ENCODE measurements at places on chromosomes 13 and 19.

DNA sequence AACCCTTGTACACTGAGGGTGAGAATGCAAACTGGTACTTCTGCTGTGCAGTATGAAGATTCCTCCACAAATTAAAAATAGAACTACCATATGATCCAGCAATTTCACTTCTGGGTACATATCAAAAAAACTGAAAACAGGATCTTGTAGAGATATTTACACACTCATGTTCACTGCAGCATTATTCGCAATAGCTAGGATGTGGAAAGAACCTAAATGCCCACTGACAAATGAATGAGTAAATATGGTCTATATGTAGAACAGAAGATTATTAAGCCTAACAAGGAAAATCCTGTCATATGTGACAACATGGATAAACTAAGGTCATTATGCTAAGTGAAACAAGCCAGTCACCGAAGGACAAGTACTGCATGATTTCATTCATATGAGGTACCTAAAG, 304.7 kb downstream of the ENOX1 start:
- DNase-seq = no peak

DNA sequence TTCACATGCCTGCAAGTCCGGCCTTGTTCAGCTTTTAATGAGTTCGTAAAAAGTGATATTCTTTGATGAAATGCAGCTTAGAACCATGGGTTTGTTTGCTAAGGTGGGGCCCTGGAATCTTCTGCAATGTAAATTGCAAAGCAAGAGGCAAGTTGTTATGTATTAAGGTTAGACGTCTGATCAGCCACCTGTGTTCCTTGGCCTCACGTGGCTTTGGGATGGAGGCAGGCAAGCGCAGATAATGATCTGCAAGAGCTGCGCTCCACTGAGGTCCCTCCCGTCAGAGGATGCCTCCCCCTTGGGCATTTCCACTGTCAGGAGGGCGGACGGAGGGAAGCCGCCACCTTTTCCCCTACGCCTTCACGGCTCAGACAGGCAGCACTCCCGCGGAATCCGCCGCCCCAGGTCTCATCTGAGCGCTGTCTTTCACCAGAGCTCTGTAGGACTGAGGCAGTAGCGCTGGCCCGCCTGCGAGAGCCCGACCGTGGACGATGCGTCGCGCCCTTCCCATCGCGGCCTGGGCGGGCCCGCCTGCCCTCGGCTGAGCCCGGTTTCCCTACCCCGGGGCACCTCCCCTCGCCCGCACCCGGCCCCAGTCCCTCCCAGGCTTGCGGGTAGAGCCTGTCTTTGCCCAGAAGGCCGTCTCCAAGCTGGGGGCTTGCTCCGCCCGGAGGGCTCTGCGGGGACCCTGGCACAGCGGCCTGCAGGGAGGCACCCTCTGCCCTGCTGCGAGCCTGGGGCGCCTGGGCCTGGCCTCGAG, 110.9 kb downstream of the CRYL1 start:
- no peak for DNase-seq

DNA sequence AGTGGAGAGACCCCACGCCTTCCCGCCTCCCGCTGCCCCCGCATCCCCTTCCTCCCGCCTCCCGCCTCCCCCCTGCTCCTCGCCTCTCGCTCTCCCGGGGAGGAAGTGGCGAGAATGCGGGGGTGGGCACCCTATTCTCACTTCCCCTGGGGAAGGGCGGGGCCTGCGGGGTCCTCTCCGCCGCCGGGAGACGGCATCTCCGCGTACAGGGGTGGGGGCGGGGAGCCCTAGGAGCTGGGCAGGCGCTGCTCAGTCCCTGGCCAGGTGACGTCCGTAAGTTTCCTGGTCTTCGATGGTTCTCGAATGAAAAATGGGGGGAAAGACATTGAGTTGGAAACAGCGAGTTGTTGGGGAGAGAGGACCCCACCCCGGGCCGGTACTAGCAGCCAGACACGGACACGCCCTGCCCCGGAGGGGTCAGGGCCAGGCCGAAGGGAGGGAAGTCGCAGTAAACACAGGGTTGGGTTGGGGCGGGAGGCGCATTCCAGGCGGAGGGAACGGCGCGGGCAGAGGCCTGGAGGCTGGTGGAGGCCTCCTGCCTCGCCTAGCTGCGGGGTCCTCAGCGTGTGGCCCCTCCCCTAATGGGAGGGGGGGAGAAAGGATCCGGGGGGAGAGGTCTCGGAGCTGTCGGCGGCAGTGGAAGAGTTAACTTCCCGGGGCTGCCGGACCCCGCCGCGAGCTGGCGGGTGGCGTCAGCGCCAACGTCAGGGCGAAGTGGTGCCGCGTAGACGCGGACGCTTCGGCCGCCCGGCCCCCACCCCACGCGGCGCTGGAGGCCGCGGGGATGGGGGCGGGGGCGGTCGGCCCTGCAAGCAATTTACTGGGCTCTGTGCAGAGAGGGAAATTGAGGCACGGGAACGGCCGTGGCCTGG, 10.4 kb upstream of the JUND start:
- DNase-seq = peak; percentile 47

DNA sequence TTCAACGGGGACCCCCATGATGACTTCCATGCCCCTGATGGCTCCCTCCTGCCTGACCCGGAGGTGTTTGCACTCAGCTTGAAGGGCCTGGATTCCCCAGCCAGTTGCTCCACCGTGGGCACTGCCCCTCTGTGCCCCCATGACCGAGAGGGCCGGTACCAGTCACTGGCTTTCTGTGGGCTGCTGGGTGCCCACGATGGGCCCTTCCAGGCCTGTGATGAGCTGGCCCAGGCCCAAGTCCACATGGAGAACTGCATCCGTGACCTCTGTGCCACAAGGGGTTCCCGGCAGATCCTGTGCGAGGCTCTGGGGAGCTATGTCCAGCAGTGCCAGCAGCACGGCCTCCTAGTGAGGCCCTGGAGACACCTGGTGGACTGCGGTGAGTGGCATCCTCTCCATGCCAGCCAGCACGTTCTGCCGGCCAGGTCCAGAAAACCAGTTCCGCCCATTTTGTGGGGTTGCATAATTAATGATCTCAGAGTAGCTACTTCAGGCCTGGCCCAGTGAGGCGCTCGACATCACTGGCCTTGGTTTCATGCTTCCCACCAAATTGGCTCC, 34.9 kb upstream of the FXYD3 start:
- no peak for DNase-seq

- DNase-seq = no peak
Measured at GRCh38 chr13:26457212-26457611, 100.3 kb upstream of the WASF3 start.

GRCh38 chr13:18952225-18953016, 229.2 kb downstream of the TUBA3C start:
- no peak for DNase-seq

DNA sequence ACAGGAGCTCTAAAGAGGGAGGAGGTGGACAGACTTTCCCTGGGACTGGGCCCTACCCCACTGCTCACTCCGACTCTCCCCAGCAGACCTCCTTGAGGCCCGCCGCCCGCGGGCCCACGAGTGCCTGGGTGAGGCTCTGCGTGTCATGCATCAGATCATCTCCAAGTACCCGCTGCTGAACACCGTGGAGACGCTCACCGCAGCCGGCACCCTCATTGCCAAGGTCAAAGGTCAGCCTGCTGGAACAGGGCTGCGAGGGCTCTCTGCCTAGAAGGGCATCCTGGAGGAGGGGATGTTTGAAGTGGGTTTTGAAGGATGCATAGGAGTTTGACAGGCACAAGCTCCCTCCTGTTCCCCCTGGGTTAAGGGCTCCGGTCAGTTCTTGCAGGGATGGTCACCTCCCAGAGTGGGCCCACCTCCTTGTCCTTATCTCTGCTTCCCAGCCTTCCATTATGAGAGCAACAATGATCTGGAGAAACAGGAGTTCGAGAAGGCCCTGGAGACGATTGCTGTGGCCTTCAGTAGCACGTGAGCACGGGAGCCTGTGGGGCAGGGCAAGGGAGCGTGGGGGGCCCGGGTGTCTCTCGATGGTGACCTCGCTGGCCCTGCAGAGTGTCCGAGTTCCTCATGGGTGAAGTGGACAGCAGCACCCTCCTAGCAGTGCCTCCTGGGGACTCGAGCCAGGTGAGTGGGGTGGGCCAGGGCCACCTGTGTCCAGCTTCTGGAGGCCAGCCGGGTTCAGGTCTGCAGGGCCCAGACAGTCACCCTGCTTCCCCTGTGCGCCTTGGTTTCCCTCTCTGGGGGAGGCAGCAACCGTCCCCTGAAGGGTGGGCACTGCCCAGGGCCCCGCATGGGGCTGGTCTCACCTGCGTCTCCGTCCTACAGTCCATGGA, 6.3 kb downstream of the ARHGAP45 start:
- no peak for DNase-seq

DNA sequence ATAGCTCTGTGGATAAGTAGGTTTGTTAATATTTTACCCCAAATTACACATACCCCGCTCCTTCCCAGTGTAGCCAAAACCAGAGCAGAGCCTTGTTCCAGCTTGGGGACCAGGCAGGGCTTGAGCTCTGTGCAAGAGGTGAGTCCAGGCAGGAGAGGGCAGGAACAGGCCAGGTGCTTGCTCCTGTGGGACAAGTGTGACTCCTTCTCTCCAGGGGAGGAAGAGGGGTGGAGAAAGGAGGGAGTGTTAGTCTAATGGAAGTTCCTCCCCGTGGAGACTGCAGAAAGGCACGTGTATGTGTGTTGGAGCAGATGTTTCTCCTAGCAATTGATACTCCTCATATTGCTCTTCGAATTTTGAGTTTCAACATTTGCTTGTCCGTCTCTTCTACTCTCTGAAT, 201.0 kb downstream of the FGF9 start:
- DNase-seq = no peak

DNA sequence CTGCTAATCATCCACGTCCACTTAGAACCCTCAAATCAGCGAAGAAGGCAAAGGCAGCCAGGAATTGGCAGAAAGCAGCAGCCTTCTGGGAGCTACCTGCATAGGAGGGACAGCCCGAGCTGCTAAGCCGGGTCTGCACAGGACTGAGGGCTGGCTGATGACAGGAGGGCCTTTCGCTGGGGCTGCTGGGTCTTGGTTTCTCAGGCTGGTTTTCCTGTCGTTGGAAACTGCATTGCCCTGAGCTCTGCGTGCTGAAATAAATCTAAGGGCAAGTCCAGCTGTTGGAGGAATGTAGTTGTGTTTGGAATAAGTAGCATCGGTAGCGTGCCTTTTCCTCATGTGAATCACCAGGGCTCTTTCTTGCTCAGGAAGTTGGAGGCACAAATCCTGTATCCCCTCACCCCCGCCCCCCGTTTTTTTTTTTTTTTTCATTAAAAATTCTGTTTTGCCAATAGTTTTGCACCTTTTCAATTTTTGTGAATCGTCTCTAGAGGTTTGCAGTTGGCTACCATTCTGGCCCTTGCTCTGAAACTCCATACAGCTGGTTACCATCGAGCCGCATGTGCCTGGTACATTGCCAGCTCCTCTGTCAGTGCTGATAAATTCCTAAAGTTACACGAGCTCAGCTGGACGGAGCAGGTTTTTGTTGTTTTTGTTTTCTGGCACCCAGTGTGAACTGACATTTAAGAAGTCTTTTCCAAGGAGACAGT, 193.9 kb upstream of the RNF113B start:
- DNase-seq = no peak

GRCh38 chr13:40984668-40985366, 34.3 kb downstream of the ELF1 start:
- DNase-seq = no peak

GRCh38 chr13:112747256-112747655, 57.4 kb downstream of the ATP11A start:
- DNase-seq = no peak

- DNase-seq = no peak
Measured at GRCh38 chr19:5112681-5113575, 144.0 kb downstream of the KDM4B start.

DNA sequence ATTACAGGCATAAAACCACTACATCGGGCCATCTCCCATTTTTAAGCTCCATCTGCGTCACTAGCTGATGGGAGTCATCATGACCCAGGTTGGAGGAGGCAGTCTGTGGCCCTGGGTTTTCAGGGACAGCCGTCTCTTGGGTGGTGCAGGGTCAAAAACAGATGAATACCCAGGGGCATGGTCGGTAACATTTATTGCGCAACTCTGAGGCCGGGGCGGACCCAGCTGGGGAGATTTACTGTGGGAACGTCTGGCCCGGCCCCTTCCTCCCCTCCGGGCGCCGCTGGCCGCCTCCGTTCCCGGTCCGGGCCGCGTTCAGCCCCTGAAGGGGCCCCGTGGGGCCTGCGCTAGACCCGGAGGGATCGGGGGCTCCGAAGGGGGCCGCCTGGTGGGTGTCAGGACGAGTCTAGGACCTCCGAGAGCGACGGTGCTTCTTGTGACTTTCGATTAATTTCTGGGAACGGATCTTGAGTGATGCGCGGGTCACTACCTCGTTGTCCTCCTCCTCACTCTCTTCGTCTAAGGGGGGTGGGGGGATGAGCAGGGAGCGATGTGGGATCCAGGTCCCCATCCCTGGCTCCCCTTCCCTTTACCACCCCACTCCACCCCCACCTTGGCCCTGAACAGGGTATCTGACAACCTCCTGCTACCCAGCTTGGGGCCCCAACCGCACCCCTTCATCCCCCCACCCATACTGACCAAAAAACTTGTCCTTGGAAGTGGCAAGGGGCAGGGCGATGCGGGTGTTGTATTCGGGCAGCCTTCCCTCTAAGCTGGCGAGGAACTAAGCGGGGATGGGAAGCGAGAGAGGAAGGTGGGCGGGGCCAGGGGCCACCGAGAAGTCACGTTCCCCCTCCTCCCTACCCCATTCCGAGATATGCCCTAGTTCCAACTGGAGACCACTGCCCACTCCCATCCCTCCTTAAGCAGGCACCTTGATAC, 1.6 kb upstream of the RGL3 start:
- peak; percentile 11 for DNase-seq

DNA sequence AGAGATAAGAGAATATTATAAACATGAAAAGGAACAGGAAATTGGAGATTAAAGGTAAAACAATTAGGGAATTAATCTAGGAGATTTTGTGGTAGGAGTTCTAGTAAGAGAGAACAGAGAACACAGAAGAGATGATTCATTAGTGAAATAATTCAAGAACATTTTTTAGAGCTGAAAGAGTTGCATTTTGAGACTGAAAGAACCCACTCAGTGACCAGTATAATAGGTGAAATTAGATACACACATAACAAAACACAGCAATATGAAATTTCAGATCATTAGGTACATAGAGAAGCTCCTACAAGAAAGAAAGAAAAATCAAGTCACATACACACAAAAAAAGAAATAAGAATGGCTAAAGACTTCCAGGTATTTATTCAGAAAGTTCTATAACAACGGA, 144.0 kb downstream of the CYSLTR2 start:
- DNase-seq = no peak

- no peak for DNase-seq
Measured at GRCh38 chr19:54893406-54893805, 12.5 kb upstream of the NCR1 start.

DNA sequence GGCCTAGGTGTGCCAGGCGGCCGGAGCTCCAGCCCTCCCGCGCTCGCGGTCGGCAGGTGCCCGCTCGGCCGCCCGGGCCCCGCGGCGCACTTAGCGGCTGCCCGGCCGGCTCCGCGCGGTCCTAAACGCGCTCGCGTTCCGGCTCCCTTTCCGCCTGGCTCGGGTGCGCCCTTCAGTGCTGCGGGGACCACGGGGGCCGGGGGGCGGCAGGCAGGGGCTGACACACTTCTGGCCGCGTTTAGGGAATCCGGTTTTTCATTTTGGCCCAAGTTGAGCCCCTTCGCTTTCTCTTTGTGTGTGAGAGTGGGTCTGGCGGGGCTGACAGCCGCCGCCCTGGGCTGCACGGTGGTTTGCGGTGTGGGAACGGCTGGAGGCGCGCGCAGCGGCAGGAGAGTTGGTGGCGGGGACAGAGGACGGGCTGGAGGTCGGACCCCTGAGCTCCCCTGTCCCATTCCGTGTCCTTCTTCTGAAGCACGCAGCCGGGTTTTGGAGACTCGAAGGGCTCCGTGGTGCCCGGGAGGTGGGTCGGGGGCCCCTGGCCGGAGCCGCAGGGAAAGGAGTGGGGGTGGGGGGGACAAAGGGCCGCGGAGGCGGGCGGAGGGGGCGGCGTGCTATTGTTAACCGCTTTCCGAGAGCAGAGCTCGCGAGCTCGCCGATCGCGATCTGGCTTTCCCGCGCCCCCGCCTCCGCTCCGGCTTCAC, 3.1 kb downstream of the FGF9 start:
- peak; percentile 36 for DNase-seq

- DNase-seq = no peak
Measured at GRCh38 chr19:37078717-37079032, 442 bp downstream of the ZNF420 start.
